ENCODE measurements at places on chromosomes 5 and 9. TPM values are rescaled to one million over a fixed set of nuclear protein-coding genes. Genes with fewer than 3 reads are reported as not detected.

Gene ARID3C
- 0.32 TPM for total RNA-seq

Gene MZB1
- not detected for total RNA-seq

Gene CDH12
- 0.16 TPM for total RNA-seq

Gene FYB1
- total RNA-seq, result 0.12 TPM

Gene CTXN3
- total RNA-seq, result not detected

Gene PCDHGA2
- total RNA-seq, result 4.2 TPM

Gene SLC28A3
- 0.49 TPM for total RNA-seq

Gene GAS1
- total RNA-seq, result 980 TPM

Gene PKD2L2
- not detected for total RNA-seq

Gene MAMDC2
- total RNA-seq, result 27.4 TPM

Gene BRD3
- total RNA-seq, result 5.3 TPM

Gene COL23A1
- total RNA-seq, result 14.7 TPM

Gene GRM6
- under 0.01 TPM for total RNA-seq

Gene PCDHAC1
- total RNA-seq, result 0.49 TPM

Gene WDR70
- 22.1 TPM for total RNA-seq

Gene SLC36A3
- not detected for total RNA-seq

Gene TOR4A
- 4.9 TPM for total RNA-seq

Gene SMAD5
- total RNA-seq, result 69.0 TPM

Gene PKN3
- 2.4 TPM for total RNA-seq

Gene COL15A1
- total RNA-seq, result 29.7 TPM

Gene ANKRD31
- 0.32 TPM for total RNA-seq

Gene CNTNAP3
- under 0.01 TPM for total RNA-seq

Gene RLN1
- total RNA-seq, result not detected

Gene SPINK7
- total RNA-seq, result not detected

Gene IFNA21
- not detected for total RNA-seq

Gene ZNF883
- 4.7 TPM for total RNA-seq

Gene SHISAL2B
- total RNA-seq, result not detected

Gene SLC6A7
- total RNA-seq, result 0.16 TPM

All from hair follicle dermal papilla cell (primary cell).